ENCODE measurements at places on chromosomes 5 and 9.

DNA sequence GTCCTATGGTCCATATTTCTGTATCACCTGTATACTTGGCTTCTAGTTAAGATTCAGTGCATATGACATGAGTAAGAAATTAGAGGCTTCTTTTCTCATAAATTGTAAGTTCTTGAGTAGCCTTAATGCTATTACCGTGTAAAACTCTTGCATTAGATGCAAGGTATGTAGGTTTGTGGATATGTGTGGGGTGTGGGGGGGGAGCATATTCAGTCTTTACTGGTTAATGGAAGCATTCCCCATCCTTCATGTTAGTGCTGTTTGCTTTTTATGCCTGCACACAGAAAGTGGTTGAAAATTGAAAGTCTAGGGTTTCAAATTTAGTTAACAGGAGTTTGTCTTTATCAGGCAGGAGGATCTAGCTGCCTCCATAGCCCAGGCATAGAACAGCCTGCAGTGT, 16.1 kb downstream of the RAI14 start:
- no peak for DNase-seq

- DNase-seq: no peak
Observed at GRCh38 chr5:115584501-115584900, 17.8 kb downstream of the TICAM2 start.

DNA sequence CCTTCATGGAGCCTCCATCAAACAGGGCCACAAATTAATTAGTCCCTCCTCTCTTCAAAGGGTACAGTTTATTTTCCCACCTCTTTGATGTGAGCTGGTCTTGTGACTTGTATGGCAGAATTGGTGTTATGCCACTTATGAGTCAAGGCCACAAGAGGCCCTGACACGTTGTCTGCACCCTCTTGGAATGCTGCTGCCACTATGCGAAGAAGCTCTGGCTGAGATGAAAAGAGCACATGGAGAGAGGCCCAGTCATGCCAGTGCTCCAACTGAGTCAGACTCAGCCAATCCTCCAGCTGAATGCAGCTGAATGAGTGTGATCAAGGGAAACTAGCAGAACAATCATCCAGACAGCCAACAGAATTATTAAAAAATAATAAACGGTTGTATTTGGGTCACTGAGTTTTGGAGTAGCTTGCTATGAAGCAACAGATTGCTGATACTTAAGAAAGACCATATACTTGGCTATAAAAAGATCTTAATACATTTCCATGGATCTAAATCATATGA, 128.3 kb downstream of the MARCHF11 start:
- DNase-seq: no peak

GRCh38 chr5:172926796-172927195, 32.4 kb upstream of the RPL26L1 start:
- no peak for DNase-seq

GRCh38 chr5:5278815-5279381, 138.8 kb downstream of the ADAMTS16 start:
- no peak for DNase-seq

DNA sequence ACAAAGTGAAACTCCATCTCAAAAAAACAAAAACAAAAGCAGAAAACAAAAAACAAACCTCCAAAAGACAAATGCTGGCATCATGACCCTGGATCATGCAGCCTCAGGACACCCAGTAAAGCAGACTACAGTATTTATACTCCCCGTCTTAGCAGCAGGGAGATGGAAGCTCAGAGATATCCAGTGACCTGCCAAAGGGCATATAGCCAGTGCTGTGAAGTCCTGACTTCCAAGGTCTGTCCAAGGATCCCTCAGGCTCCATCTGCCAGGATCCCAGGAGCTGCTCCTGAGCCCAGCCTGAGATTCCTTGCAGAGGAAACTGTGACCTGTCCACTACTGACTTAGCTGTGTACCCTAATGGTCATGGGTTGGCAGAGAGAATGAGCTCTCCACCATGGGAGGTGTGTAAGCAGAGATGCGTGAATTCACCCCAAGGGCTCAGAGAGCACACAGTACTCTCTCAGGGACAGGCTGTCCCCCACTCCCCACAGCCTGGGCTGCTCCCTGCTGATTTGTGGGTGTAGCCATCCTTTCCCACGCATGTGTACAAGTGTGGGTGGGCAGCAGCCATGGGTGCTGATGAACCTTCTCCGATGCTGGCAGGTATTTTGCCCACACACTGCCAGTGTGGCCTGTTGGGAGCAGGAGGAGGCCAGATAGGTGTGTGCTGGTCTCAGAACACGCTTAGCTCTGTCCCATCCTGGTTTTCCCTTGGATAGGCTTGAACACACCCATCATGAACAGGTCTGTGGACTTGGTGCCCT, 2.1 kb upstream of the WNK2 start:
- no peak for DNase-seq

DNA sequence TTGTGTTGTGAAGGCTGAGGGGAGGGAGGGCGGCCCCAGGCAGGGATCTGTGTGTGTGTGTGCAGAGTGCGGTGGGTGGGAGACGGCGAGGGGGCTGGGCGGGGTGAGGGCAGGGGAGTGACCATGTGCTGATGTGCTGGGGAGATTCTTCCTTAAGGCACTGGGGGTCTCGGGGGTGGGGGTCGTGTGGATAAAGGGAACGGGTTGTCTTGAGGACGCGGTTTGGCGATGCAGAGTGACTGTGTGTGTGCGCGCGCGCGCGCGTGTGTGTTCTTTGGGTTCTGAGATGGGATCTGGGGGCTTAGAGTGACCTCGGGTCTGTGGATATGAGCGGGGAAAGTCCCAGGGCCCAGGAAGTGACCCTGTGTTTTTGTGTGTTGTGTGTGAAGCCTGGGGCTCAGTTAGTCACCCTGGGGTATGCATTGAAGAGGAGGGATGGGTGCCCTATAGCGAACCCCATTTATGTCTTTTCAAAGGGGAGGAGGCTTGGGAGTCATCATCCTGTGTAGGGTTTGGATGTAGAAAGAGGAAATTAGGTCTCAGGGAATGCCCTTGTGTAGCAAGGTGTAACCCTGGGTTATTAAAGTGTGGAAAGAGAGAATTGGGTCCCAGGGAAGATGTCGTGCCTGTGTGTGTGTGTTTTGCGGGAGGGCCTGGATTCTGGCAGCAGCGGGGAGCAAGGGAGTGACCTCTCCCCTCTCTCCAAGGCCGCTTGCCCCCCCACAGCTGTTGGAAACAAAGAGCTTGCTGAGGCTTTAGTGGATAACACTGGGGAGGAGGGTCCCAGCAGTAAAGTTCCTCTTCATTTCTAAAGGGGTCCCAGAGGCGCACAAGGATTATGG, 1.4 kb downstream of the TMEFF1 start:
- DNase-seq: no peak

DNA sequence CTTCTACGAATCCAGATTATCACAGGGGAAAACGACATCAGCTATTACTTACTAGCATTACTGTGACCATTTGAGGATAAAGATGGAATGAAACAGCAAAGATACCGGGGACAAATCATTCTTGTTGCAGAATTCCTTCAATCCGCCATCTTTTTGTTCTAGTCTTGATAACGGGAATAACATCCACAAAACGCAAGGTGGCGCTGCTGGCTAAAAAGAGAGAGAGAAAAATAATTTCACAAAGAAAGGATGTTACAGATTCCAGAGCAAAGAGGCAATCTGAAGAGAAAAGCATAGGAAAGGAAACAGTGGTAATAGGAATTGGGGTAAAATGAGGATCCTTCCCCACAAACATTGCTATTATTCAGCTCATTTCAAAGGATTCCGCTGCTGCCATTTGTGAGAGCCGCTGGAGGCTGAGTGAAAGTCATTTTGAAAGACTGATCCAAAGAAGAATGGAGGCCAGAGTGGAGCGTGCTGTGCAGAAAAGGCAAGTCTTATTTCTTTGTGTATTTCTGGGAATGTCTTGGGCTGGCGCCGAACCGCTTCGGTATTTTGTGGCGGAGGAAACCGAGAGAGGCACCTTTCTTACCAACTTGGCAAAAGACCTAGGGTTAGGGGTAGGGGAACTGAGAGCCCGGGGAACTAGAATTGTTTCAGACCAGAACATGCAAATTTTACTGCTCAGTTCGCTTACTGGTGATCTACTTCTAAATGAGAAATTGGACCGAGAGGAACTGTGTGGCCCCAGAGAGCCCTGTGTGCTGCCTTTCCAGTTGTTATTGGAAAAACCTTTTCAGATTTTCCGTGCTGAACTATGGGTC, at the start of gene PCDHB7:
Gene PCDHB7 (plus strand): TSS at position 264 of the 824 bp plus-strand sequence. CDS start 192 bp downstream, at position 456.
- DNase-seq: no peak

DNA sequence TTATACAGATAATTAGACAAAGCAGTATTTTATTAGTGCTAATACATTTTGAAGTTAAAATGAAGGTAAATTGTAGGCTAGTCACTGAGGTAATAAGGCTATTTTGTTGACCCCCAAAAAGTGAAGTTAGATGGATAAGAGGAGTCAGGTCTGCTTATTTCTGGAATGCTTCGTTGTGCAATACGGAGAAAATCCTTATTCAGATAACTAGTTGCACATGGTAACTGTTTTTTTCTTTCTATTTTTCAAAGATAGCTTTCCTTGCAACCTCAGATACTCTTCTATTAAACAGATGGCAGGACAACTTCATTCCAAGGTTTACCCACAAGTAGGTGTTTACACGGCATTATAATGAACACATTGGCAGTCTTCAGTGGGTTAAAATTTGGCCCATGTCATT, 101.1 kb downstream of the TMEM174 start:
- no peak for DNase-seq

GRCh38 chr9:136686534-136686793, 793 bp downstream of the AGPAT2 start:
- DNase-seq: no peak

GRCh38 chr9:100590481-100590880, 12.6 kb downstream of the CAVIN4 start:
- peak; percentile 55 for DNase-seq

GRCh38 chr9:68498816-68499215, 41.9 kb downstream of the TMEM252 start:
- DNase-seq: no peak

- no peak for DNase-seq
Observed at GRCh38 chr9:91902475-91903125, 47.4 kb downstream of the ROR2 start.
